ENCODE measurements at places on chromosomes 11 and 22.

GRCh38 chr11:86184728-86185380 is 59.7 kb upstream of the EED start:
- no peak for DNase-seq

DNA sequence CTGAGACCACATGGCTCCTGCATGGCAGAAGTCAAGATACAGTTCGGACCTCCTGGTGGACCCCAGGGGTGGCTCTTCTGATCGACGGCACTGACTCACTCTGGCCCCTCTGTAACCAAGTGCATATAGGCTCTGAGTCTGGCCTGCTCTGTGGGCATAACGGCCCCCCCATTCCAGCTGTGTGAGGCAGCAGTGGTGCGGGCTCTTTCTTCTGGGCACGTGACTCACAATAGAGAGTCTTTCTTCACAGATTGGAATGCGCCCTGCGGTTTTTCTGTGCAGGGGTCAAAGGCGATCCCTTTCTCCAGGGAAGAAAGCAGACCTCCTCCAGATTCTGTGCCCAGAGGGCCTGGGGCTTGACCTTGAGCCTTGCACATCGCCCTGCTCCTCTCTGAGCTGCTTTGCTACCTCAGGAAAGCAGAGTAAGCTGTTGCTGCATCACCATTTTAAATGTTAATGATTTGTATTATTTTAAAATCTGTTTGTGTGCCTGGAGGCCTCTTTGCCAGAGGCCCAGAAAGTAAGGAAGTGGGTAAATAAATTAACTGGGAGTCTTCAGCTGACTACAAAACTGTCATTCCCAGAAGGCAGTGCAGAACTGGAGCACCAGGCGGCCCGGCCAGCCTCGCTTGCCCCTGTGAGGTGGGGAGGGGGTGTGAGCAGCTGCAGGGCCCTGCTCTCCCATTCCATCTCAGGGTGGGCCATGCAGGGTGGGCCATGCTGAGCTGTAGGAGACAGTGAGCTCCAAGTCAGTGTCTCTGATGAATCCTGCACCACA is 199.0 kb downstream of the GRIK4 start:
- no peak for DNase-seq

DNA sequence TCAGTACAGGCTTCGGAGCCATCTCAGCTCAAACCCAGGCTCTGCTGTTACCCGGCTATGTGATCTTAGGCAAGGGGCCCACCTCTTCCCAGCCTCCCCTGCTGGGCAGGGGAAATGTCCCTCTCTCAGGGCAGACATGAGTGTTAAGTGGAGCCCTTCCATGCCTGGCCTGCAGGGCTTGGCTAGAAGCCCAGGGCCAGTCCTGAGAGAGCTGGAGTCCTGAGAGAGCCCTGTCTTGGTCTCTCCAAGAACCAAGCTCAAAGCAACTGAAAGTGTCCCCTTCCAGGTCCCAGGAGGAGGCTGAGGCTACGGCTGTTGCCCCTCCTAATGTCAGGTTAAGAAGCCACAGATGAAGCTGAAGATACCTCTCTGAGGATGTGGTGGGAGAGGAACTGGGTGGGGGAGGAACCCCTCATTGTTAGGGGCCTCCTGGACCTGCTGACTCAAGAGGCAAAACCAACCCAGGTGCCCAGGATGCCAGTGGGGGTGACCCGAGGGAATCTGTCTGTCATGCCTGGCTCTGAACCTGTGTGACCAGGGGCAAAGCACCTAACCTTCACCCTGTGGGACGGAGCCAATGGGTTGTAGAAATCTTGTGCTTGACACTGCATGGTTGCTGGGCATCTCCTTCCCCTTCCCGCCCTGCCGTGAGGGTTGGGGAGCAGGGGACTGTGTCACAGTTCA is 4.2 kb downstream of the ZP1 start:
- DNase-seq: no peak

DNA sequence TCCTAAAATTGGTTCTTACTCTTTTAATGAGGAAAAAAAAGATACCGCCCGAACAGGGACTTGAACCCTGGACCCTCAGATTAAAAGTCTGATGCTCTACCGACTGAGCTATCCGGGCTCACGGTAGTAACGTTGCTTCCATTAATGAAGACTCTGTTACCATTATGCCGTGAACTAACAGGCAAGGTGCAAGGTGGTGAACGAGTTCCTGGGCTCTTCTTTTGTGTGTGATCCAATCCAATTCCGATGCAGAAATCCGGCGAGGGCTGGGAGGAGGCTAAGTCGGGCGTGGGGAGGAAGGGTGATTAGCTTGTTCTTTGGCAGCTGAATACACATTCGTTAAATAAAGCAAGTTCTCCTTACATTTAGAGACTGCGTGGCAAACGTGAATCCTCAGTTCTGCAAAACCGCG is 49.0 kb downstream of the OR4D9 start:
- peak; percentile 84 for DNase-seq

DNA sequence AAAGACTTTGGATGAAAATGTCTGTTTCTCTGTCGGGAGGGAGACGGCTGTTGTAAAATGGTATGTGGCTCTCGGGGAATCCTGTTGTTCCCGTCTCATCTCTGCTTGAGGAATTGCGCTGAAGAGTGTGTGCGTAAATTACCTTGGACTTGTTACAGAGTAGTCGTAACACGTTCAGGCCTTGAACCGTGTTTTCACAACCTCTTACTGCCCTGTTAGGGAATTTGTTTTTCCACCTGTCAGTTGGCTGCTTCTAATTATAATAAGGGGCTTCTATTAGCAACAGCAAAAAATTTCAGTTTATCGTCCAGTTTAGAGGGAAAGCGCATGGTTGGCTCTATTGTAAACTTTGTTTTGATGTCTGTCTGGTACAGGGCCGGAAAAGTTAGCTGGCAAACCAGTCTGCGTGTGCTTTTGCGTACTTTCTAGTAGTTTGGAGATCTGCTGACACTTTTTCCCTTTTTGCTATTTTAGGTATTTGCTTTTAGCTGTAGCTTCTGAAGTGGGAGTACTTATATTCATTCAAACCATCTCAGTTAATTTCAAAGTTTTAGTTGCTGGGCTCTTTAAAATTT is 1.5 kb downstream of the HIPK3 start:
- no peak for DNase-seq

DNA sequence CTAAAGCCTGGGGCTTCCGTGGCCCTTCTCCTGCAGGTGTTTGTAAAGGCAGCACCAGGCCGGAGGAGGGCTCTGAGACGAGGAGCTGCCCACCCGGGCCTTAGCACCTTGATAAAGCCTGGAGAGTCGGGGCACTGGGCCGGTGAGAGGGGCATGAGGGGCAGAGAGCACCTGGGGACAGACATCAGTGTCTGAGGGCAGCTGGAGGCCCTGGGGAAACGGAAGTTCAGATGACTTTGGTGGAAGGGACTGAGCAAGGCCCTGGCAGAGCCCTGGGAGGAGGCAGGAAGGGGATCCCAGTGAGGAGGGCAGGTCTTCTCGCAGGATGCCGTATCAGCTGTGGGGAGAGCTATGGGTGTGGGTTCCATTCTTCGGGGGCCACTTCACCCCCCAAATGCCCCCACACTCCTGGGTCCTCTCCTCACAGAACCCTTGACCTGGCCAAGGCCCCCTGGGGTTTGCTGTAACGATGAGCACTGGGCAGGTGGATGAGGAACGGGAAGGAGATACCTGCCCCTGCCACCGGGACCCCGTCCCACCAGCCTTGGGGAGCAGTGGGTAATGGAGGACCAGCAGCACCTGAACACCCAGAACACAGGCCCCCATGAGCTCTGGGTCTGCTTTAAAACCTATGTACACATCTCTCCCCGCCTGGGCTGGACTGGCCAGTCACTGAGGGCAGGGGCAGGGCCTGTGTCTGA is 7.4 kb downstream of the C1QTNF6 start:
- DNase-seq: no peak

DNA sequence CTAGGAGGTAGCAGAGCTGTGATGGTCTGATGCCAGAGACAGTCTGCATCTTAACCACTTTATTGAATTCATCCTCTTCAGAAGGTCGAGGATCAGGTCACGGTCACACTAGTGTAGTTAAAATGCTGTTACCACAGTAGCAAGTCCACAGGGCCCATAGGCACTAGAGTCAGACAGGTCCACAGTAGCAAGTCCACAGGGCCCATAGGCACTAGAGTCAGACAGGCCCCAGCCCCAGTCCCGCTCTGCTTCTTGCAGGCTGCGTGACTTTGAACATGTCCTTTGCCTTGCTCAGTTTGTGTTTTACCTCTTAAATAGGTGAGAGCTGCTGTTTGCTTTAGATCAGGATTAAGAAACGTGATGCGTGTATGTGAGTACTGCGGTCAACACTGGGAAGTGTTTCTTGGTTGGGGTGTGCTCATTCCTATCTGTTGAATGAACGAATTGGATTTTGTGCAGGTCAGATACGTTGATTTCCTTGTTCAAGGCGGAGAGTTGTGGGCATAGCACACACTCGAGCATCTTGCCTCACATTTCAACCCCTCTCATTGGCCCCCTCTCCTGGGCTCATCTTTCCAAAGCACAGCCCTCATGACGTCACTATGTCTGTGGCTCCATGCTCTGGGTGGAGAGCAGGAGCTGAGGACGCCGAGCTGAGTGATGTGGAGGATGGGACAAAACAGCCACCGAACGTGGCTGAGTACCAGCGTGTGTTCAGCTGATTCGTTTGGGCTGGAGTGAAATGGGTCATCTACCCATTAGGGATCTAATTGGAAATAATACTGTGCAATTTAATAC is 191.7 kb downstream of the TBC1D22A start:
- no peak for DNase-seq

DNA sequence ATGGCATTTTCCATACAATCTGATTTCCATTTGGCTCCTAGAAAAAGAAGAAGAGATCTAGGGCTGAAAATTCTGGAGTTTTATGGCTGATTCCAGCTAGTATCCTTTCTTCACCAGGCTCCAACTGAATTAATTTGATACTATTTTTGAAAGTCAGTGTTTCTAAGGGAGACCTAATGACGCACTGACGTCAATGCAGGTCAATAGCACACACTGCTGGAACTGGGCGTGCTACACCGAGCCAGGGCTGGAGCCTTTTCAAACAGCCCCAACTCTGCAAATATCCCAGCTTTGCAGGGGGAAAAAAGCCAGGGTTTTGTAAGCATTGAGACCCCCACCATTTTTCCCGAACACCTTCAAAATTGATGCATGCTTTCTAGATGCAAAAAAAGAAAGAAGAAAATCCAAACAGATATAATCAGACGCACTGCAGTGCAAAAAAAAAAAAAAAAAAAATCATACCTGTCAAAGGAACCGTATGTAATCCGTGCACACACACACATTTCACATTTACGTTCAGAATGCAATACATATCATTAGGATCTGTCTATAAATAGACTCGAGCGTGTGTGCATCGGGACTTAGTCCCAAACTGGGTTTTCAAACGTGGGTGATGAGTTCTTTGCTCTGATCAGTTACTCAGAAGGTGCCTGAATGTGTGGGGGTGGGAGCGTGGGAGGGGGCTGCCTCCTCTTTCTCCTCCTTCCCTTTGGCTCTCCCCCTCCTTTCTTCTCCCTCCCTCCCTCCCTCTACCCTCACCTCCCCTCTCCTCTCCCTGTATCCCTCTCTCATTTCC is 124.5 kb upstream of the HSD17B12 start:
- DNase-seq: no peak

- peak; percentile 99 for DNase-seq
Measured at GRCh38 chr11:35791088-35791958, 128.7 kb downstream of the TRIM44 start.

DNA sequence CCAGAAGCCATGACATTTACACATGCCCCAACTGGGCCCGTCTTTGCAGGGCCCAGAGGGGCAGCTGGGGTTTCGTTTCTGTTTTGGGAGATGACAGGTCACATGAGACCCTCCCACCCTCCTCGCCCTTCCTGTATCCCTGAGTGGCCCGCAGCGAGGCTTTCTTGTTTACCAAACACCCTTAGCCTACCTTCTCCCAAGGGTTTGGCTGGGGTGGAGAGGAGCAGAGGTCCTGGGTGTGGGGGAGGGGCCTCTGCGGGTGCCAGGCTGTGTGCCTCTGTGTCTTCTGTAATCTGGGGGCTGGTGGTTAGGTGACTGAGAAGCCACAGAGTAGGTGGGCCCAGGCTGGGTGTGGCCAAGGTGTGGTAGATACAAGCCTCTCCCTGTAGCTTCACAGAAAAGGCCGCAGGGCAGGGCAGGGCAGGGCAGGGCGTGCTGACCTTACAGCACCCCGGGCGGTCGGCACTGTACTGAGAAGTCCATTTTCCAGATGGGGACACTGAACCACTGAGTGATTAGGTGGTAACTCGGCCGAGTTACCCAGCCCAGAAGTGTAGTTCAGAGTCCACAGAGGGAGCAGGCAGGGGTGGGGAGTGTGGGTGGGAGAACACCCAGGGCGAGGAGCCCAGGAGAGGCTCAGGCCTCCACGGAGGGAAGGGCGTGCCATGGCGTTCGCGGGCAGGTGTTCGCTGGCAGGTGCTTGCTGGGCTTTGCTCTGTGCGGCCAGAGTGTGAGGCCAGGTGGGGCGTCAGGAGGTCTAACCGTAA is 8.7 kb downstream of the PRR5 start:
- DNase-seq: no peak

GRCh38 chr11:122202161-122202950 is 86.3 kb upstream of the BLID start:
- DNase-seq: no peak

- DNase-seq: no peak
Measured at GRCh38 chr11:94130298-94131046, 1.8 kb downstream of the PANX1 start.

GRCh38 chr11:68673991-68674390 is 10.4 kb upstream of the GAL start:
- peak; percentile 52 for DNase-seq

DNA sequence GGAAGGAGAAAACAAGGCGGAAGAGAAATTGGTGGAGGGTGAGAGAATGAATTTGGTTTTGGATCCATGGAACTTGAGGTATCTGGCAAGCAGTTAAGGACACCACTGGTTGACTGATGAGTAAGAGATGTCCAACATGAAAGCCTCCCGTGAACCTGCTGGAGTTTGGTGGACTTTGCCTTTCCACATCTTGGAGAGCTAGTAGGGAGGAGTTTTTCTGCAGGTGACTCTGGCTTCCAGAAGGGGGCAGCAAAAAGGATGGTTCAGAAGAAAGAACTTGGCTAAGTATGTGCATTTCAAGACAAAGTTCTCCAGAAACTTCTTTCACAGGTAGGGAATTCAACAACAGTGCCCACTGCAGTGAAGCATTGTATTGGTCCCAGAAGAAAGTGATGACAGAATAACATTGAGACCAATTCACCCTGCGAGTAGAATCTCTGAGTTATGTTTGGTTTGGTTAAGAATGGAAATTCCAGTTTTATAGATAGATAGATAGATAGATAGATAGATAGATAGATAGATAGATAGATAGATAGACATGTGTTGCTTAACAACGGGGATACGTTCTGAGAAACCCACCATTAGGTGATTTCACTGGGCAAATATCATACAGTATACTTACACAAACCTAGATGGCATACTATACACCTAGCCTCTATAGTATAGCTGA is 28.5 kb downstream of the DCDC1 start:
- peak; percentile 17 for DNase-seq

GRCh38 chr11:129972611-129973010 is 30.0 kb downstream of the PRDM10 start:
- no peak for DNase-seq

DNA sequence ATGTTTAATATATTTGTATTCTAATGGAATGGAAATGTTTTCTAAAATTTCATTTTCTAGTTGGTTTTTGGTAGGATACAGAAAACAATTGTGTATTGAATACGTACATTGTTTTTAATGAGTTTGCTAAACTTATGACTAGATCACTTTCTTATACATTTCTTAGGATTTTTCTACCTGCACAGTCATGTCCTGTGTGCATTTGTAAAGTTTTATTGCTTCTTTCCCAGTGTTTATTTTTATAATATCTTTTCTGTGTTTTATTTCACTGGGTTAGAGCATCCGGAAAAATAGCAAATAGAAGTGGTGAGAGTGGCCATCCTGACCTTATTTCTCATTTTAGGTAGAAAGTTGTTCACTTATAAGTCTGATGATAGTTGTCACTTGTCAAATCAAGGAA is 103.6 kb downstream of the TMEM135 start:
- no peak for DNase-seq

GRCh38 chr22:39943337-39943736 is 16.9 kb upstream of the TMA7B start:
- peak; percentile 44 for DNase-seq

Measured in NCI-H524 (cell line).